Large intestine (tissue), 12 donors: ENCODE measurements at places on chromosomes 7 and 10. TPM values are rescaled to one million over a fixed set of nuclear protein-coding genes. Genes with fewer than 3 reads are reported as not detected.

The SP8 gene
- not detected for polyA plus RNA-seq

The CPVL gene
- 333 TPM for polyA plus RNA-seq

The NKX2-3 gene
- polyA plus RNA-seq, result 22.1 TPM

The PTN gene
- 98.3 TPM for polyA plus RNA-seq

The TMEM196 gene
- polyA plus RNA-seq, result 0.79 TPM

The CNNM2 gene
- 12.5 TPM for polyA plus RNA-seq

The CPN1 gene
- 0.06 TPM for polyA plus RNA-seq

The KNDC1 gene
- 18.8 TPM for polyA plus RNA-seq

The ZNF488 gene
- 2.2 TPM for polyA plus RNA-seq

GRCh38 chr10:68239596-68240150 lies 7.8 kb upstream of the ATOH7 start:
- no peak for DNase-seq

DNA sequence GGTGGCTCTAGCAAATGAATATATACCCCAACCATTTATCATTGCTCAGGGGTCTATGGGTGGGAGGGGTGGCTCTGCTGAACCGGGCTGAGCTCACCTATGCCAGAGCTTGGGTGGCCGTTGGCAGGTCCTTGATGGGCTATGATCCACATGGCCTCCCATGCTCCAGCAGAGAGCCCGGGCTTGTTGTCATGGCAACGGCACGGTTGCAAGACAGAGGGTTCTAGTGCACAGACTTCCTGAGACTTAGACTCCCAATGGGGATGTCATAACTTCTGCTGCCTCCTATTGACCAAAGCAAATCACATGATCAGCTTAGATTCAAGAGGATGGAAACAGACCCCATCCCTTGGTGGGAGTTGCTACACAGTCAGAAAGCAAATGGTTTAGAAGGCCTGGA lies 36.4 kb upstream of the CARD11 start:
- DNase-seq, result no peak

DNA sequence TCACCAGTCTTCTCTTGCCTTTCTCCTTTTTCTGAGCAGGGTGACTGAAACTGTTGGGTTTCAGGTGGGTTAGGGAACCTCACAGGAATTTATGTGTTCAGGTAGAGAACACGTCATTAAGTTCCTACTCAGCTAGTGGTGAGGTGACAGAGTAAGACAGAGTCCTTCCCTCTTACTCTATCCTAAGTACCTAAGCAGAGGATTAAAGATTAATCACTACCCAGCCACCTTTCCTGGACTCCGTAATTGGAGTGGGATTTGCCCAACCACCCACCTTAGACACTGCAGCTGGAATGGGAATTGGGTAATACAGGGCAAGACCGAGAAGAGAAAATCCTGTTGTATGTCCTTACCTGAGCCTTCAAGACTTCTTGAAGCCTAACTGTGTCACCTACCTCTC lies 158.1 kb downstream of the LRRC4 start:
- DNase-seq, result no peak

- DNase-seq, result peak; percentile 48
Observed at GRCh38 chr10:132631338-132631735, 93.8 kb downstream of the INPP5A start.

DNA sequence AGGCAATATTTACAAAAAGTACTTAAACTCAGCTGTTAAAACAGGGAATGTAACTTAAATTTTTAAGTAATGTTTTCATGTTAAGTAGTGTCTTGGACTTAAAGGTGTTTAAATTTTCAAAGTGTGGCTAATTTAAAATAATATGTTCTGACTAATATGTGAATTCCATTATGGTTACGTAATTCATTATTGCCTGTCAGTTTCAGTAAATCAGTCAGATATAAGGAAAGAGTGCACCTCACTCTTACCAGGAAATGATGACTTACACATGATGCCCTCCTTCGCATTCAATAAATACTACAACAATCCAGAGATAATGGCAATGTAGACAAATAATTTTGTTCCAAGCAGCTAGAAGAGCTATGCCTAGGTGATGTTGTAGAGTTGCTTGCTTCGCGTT lies 69.0 kb upstream of the WNT16 start:
- DNase-seq, result no peak

- DNase-seq, result no peak
Observed at GRCh38 chr7:78563191-78563590, 764.6 kb downstream of the PHTF2 start.

DNA sequence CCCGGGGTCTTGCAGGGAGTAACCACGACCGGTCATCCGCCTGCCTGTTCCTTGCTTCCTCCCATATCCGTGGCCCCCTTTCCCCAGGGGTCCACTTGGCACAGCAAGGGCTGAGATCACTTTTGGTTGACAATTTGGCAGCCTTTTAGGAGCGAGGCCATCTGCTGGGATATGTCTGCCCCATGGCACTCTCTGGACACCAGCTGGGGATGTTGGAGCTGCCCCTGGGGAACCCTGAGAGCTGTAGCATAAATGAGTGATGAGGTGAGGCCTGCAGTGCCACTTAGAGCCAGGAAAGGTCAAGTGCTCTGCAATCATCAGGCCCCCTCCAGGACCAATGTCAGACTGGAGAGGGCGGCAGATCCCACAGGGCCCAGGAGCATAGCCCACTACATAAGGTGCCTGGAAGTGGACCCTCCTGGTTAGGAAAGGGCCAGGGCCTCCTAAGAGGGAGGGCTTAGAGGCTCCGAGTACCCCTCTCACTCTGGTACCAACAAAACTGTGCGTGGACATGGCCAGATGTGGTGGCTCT lies 92.1 kb downstream of the HIP1 start:
- DNase-seq, result no peak

- DNase-seq, result no peak
Observed at GRCh38 chr10:5666841-5667630, 641 bp upstream of the ASB13 start.

DNA sequence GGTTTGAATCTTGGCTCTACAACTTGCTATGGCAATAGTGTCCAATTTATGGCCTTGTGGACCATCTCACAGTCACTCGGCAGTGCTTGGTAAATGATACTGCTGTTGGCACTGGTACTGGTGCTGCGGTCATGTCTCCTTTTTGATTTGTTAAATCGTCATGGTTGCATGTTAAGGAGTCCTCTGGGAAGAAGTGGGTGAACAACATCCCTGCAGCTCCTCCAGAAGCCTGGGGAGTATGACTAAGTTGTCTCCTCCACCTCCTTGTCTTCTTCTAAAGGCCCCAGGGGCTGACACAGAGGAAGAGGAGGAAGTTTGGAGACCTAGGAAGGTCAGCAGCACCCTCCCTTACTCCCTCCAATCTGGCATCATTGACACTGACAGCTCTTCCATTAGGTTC lies 8.5 kb downstream of the ITPRIP start:
- no peak for DNase-seq

DNA sequence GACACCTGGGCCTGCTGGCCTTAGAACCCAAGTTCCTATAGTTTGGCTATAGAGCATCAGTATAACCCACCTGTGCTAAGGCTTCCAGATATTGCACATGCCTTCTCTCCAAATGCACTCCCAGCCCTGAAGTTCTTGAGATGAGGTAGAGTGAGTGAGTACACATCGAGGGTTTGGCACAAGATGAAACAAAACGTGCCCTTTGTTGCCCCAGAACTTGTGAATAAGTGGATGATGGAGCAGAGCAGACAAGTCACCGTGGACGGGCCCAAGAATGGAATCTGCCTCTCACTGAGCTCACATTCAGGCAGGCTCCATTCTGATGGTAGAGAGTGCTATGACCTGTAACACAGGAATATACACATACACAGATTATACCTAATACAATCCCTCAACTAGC lies 73.0 kb upstream of the STK17A start:
- no peak for DNase-seq

- DNase-seq, result no peak
Observed at GRCh38 chr7:34747176-34747781, 89.3 kb downstream of the NPSR1 start.

- no peak for DNase-seq
Observed at GRCh38 chr10:4527281-4527970, 298.6 kb upstream of the AKR1E2 start.

DNA sequence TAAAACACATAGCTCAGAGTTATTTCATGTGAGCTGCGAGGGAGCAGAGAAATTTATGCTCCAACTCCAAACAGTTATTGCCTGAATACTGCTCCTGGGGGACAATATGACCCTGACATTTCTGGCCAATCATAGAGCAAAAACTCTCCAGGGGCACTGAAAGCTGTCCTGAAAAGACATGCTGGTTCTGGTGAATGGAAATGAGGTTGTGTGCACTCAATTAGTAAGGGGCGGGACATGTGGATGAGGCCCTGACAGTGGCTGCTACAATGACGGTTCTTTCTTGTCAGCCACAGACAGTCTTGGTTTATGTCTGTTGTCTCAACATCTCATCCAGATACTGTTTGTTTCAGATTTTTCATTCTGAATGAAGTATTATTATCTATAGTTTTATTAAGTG lies 151.8 kb downstream of the TWIST1 start:
- no peak for DNase-seq

DNA sequence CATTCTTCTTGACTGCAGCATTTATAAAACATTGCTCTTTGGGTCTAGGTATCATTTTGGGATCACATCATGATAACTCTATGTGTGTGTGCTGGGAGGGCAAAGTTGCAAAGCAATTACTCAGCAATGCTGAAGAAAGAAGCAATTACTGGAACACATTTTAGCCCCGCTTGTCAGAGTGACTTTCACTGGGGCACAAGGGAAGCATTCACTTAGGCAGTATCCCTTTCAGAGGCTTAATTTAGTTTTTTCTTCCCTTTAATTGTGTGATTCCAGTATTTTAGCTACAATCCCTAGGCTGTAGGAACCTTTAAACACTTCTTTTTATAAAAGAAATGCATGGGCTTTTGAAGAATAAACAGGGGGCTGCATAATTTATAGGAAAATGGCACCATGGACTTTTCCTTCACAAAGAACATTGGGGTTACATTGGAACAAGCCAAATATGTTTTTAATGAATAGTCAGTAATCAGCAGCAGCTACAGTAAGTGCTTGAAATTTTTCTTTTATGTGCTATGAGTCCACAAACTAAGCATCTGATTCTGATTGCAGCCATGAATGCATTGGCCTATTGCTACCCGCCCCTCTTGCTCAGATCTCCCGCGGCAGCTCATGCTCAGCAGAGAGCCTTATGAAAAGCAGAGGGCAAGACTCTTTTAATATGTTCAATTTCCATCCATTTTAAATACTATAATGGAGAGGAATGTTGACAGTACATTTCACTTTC lies 51.2 kb upstream of the NXPH1 start:
- no peak for DNase-seq

DNA sequence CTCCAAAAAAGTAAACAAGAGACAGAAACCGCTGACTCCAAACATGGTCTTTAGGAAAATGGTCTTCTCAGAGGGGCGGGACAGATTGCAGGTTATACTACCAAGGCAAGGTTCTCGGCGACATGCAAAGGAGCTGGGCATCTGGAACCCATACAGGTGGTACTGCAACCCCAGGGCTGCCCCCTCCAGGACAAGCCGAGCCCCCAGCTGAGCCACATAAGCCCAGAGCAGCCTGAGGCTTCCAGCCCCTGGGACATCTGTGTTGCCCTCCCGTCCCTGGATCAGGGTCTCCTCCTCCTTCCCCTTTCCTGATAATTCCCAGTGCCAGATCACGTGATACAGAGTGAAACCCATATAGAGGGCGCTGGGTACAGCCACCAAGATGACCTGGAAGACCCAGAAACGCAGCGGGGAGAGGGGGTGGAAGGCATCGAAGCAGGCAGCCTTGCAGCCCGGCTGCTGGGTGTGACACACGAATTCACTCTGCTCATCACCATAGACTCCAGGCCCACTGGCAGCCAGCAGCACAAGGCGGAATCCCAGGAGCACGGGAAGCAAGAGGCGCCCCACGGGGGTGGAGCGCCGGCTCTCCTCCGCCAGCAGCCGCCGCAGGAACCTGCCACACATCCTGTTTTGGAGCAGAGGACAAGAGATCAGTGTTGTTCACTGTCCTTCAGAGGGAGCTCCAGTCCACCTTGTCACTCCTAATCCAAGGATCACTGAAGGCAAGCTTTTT lies at the start of gene GJC3:
Gene GJC3 (minus strand): TSS at position 627 of the 736 bp plus-strand sequence. CDS start 0 bp downstream, at position 627.
- peak; percentile 33 for DNase-seq

- DNase-seq, result no peak
Observed at GRCh38 chr10:46218921-46219320, 67.9 kb upstream of the ANTXRL start.

- DNase-seq, result no peak
Observed at GRCh38 chr7:24419077-24419476, 135.1 kb downstream of the NPY start.

DNA sequence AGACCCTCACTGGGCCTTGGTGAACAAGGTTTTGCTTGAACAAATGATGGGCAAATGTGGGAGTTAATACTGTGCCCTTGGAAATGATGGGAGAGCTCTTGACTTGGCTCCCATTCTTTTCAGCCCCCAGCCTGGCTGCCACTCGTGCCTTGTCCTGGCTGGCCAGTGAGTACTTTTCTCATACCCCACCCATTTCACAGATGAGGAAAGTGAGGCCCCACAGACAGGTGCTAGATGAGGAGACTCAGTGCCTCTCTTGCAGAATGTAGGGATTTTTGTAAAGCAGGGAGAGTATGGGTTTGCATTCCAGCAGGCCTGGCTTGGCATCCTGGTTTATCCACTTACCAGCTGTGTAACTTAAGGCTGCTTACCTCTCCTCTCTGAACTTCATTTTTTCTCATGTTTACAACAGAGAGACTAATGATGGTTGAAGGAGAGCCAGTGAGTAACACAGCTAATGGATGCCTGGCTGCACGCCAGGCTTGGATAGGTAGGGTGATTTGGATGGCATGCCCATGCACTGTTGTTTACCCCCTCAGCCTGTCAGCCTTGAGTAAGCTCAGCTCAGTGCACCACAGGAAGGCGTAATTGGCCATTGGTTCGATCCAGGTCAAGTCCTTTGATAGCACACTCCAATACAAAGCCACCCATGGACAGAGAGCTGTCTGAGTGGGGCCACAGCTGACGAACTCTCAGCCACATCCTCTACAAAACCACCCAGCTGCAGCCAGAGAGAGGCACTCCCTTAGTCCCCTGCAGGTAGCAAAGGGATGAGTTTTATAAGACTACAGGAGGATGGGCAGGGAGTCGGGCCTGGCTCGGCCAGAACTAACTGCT lies 436.8 kb downstream of the RPS24 start:
- DNase-seq, result peak; percentile 19

- DNase-seq, result no peak
Observed at GRCh38 chr10:131869344-131869743, 31.5 kb upstream of the PPP2R2D start.

DNA sequence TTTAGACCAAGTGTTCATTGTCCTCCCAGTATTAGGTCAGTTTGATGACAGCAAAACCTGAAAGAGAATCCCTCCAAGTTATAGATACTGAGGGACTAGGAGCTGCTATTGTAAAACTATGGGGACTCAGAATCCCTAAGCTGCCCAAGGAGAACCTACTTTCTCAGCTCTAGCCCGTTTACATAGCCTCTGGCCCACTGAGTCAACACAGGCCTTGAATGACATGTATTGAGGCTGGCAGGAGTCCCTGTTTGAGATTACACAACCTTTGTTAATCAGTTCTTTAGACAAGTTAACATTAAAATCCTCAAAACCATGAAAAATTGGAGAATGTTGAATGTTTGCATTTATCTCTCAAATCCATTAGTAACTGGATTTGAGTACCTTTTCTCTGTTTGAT lies 1079.0 kb downstream of the KCNMA1 start:
- no peak for DNase-seq

- DNase-seq, result no peak
Observed at GRCh38 chr10:17923728-17924127, 28.0 kb upstream of the SLC39A12 start.

- no peak for DNase-seq
Observed at GRCh38 chr10:88113232-88113631, 249.8 kb downstream of the PTEN start.
